Activated CD4-positive, alpha-beta T cell treated with anti-CD3 and anti-CD28 coated beads for 4 hours (primary cell): ENCODE measurements at places on chromosomes 12 and 14.

DNA sequence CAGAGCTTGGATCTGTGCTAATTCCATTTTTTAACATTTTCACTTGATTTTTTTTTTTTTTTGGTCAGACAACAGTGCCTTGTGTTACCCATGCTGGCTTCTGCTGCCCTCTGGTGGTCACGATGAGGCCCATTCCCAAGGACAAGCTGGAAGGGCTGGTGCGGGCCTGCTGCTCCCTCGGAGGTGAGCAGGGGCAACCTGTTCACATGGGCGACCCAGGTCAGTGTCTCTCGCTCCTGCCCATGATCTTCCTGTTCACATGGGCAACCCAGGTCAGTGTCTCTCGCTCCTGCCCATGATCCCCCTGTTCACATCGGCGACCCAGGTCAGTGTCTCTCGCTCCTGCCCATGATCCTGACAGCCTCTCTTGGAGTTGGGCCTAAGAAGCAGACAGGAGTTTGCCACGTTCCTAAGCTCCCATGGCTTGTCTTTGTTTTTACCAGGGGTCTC is 59.4 kb downstream of the DGLUCY start:
- peak; percentile 80 for DNase-seq

DNA sequence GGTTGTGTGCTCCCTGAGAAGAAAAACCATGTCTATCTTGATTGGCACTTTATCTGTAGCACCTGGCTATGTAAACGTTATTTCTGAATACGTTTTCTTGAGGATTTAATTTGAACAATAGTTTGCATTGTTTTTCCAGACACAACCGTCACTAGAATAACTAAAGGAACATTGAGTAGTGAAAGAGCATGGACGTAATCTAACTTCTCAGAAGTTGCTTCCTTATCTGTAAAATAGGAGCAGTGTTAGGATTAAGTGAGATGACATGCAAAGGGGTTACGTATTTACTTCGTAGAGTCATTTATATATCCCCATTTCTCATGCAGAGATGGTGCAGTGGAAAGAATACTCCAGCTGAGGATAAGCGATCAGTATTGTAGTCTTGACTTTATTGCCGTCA is 8.1 kb downstream of the AEBP2 start:
- no peak for DNase-seq

DNA sequence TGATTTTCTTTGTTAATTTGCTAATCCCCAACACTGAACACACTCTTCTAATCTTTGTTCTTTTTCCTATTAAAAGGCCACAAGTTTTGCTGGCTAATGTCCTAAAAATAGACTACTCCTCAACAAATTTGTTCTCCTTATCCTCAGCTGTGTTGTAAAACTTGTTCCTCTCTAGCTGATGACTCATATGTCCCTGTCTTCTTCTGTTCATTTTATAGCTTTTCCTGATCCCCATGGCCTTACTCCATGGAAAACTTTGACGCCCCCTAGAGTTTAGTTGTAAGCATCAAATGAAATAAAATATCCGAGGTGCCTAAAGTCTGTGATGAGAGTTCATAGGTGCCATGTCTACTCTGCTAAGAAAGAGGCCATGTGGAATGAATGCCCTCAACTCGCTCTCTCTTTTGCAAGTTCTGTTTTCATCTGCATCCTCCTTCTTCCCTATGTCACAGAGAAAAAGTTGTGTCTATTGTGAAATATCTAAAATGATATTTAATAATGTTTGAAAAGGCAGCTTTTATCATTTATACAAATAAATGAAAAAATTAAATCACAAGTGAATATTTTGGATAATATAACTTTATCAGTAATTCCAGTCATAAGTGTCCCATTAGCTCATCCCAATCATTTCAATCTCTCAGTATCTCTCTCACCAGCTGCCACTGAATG is 237.9 kb downstream of the IPO8 start:
- DNase-seq: no peak

DNA sequence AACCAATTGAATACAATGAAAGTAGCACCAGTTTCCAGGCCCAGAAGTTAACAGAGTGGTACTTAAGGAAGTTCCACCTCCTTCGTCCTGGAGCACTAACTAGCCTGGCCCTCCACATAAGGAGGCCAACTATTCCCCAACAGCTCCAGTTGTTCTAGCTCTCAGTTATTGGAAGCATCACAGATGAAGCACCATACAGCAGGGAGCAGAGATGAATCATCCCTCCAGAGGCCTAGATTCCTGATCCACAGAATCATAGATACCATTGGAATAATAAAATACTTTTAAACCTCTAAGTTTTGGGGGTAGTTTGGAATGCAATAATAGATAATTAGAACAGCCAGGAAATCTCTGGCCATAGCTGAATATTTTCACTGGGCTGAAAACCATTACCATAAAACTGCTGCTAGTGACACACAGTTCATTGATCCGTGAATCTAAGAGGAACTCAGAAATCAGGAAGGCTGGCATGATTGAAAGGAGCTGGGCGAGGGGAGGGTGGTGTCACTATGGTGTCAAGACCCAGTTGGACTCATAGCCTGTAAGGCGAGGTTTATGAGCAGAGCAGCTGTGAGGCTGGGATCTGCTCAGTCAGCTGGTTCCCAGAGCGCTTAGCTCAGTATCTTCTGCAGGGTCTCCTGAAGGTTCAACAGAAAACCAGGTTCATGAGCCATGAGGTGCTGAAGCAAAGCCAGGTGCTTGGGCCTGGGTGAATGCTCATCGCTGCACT is 371.4 kb upstream of the TMTC1 start:
- no peak for DNase-seq

- no peak for DNase-seq
Measured at GRCh38 chr12:57461276-57461916, 1.8 kb downstream of the GLI1 start.
